Stimulated activated CD4-positive, alpha-beta T cell treated with anti-CD3 and anti-CD28 coated beads, Interleukin-1b, Interleukin-23, amount 100 ng/mL, for 1 hour (primary cell): ENCODE measurements at places on chromosomes 6 and 20.

GRCh38 chr6:20708367-20709124, 174.3 kb downstream of the CDKAL1 start:
- no peak for DNase-seq

GRCh38 chr6:50289366-50289765, 239.6 kb upstream of the DEFB112 start:
- DNase-seq, result no peak

DNA sequence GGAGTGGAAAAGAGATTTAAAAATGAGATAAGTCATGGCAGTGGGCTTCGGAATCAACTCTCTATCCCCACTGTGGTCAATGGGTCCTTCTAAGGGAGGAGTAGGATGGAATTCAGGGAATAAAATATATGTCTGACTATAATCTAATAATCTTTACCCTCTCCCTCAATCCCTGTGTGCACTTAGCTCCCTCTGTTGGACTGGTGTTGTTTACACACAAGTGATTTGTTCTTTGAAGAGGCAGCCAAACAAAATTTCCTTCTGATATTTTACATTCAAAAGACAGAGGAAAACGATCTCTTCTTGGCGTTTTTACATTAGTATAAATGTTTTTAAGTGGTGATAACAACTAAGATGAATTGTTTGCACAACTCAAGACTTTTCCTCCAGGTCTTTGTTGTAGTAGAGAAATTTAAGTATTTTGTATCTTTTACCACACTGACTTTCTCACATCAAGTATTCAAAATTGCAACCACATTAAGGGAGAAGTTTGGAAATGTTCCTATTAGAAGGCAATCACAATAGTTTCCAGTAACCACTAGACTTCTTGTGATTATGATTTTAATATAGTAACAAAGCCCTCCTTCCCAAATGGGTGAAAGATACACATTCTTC, 317.8 kb downstream of the CENPW start:
- DNase-seq, result no peak

- no peak for DNase-seq
Measured at GRCh38 chr6:137775227-137775626, 91.8 kb upstream of the TNFAIP3 start.

GRCh38 chr20:36117638-36118037, 36.9 kb upstream of the EPB41L1 start:
- DNase-seq, result no peak

GRCh38 chr6:109242925-109243324, 139.3 kb downstream of the CD164 start:
- no peak for DNase-seq

GRCh38 chr20:46276531-46276930, 31.8 kb downstream of the CDH22 start:
- DNase-seq, result no peak

DNA sequence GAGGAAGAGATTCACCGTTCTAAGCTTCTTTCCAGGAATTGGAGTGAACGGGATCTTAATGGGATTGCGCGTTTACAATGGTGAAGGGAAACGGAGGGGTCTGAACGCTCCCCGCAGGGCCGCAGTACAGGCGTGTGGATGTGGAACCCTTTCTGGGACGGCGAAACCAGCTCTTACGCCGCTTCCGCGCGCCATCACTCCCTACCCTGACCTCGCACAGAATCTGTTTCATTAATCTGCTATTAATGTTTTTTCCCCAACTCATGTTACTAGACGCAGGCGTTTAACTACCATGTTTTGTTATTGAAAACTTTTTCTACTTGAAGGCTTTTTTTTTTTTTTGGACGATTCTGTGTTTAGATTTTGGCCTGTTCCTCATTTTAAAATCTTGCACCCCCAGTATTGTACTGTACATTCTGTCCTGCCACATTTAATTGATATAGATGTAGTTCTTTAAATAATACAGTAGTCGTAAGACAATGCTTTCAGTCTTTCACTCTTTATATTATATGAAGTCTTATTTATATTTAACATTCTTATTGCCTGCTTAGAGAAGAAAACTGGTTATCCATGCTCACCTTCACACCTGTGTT, 696 bp upstream of the SUPT3H start:
- no peak for DNase-seq

DNA sequence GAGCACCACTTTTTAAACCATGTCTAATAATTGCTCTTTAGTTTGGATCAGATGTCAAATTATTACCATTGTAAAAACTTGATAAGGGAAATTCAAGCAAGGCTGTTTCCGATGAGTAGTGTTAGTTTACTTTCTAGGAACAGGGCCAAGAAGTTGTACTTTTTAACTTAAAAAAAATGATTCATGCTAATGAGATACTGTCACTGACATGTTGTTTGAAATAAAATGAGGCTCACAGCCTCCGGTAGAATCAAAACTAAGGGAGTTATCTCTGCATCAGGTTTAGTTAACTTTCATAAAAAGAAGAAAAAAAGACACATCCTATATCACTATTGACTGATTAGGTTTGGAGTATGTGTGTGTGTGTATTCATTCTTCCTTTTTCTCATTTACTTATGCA, 55.2 kb upstream of the SUPT3H start:
- no peak for DNase-seq

DNA sequence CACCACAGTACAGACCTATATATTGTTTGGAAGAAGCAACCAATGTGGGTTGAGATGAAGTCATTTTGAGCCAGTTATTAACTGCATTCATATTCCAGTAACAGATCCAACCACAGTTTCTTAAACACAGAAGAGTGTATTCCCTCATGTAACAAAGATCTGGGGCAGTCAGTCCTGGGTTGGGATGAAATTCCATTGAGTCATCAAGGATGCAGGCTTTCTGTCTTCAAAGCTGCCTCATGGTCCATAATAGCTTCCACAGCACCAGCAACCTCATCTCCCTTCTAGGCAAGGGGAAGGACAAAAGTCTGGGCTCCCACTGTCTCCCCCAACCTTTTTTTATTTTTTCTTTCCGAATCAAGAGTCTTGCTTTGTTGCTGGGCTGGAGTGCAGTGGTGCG, 2.9 kb upstream of the SOD2 start:
- DNase-seq, result no peak

GRCh38 chr6:23611776-23612381, 514.1 kb upstream of the NRSN1 start:
- no peak for DNase-seq

DNA sequence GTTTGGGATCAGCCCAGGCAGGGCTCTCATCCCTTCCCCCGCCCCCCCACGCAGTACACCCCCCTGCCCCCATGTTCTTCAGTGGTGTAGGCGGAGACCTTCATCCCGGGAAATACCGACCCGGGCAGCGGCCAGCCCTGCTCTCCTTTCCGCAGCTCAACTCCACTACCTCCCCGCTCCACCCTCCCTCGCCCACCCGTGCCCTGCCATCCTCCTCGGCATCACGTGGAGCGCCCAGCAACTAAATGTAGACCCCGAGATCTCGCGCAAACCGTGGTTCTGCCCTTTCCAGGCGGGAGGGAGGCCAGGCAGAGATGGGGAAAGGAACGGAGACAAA, 1932.2 kb upstream of the DEFB115 start:
- no peak for DNase-seq

- no peak for DNase-seq
Measured at GRCh38 chr6:127990074-127990473, 89.2 kb upstream of the THEMIS start.

- DNase-seq, result no peak
Measured at GRCh38 chr6:111569951-111570350, 35.7 kb downstream of the TRAF3IP2 start.

DNA sequence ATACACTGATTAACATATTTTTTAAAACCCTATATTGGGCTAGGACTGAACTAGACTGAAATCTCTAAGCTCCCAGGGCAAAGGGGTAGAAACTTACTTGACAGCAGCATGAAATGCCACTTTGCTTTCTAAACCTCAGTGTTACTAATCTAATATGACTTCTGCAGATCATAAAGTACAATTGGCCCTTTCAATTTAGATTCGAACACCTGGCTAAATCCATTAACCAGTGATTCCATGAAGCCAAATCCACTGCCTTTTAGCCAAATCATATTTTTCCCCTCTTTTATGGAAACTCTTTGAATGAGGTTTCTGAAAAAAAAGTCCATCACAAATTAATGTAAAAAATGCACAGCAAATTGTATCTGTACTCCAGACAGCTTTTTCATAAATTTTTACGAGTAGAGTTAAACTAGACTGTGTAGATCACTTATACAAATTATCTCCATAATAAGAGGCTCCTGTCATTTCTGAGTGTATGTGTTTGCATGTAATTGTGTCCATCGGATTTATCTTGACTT, 25.7 kb downstream of the EPHA7 start:
- DNase-seq, result no peak

DNA sequence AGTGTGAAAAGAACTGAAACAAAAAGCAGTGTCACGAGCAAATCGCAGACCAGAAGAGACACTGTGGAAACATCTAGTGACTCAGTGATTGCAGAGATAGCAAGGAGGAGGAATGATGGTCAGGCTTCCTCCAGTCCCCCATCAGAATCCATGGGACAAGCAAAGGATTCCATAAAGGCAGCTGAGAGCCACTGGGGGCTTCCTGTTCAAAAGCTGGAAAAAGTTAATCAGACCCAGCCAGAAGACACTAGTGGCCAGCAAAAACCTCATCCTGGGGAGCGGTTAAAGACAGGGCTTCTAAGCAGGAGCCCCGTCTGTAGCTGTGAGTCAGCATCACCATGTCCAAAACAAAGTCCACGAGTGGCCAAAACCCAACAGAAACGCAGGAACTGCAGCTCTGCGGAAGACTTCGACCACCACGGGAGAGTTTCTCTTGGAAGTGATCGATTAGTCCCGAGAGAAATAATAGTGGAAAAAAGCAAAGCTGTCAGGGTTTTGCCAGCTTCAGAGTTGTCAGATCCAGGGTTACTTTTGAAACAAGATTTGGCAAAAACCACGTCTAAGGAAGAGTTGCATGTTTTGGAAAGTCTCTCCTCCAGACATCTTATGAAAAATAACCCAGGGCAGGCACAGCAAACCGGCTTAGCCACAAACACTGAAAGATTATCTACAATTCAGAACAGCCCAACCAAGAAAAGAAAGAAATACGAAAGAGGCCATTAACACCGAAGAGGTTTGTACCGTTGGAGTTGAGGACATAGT, 51.0 kb downstream of the JAG1 start:
- no peak for DNase-seq

- no peak for DNase-seq
Measured at GRCh38 chr20:35702824-35703695, 3.9 kb downstream of the ROMO1 start.

- no peak for DNase-seq
Measured at GRCh38 chr6:117481278-117481925, 1.1 kb upstream of the DCBLD1 start.

- DNase-seq, result no peak
Measured at GRCh38 chr6:41878961-41879405, 16.2 kb downstream of the USP49 start.

GRCh38 chr6:129469070-129469662, 240.8 kb downstream of the ARHGAP18 start:
- no peak for DNase-seq

DNA sequence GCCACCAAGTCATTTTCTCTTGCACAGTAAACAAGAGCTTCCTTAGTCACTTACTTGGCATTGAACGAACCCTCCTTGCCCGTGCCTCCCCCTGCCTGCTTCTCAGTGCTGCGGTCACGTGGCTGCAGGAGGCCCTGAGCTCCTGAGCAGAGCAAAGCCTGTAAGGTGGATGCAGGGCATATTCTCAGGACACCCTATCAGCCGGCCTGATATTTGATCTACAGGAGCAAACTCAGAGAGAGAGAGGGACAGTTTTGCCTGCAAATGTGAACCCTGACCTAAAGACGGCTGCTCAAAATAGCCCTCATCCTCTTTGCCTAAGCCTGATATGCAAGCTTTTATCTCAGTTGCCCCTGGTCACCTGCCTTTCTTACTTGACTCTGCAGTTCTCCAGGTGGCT, 93.0 kb upstream of the POPDC3 start:
- no peak for DNase-seq

GRCh38 chr6:19873031-19873430, 35.9 kb downstream of the ID4 start:
- no peak for DNase-seq

DNA sequence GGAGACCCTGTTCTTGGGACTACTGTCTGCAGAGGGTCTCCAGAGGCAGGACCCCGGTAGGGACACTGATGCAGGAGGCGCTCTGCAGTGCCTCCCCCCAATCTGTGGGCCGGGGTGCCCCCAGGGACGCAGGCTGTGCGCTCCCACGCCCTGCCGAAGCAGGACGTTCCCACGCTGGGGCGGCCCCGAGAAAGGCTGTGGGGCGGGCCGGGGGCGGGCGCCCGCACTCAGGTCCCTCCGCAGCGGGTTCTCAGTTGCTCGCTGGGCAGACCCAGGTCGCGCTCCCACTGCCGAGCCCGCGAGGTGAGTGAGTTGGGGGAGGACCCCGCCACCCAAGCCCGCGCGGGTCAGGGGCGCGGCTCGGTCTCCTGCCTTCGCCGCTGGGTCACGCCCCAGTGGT, at the start of gene COX4I2:
Gene COX4I2 (plus strand): TSS at position 253 of the 400 bp plus-strand sequence. CDS start 1,106 bp downstream, outside the sequence.
- DNase-seq, result no peak
